ENCODE measurements at places on chromosomes 2 and 18.

- no peak for DNase-seq
Observed at GRCh38 chr2:60739156-60739555, 16.9 kb upstream of the PAPOLG start.

DNA sequence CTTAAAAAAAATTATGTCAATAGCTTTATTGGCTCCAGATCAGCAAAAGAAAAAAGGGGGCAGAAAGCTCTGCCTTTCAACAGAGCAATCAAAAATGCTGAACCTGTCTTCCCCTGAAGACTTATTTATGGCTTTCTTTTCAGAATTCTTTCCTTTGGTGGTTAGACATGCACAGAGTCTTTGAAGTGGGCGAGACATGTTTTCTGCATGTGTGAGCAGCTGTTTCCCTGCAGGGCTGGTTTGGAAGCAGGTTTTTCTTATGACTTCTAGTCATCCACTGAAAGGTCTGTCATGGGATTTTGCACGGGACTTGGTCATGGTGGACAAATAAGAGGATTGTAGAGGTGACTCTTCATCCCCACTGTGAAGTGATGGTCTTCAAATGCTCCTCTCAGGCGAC lies 160.3 kb downstream of the VAPA start:
- no peak for DNase-seq

GRCh38 chr2:122564843-122565242 lies 809.4 kb downstream of the TSN start:
- no peak for DNase-seq

DNA sequence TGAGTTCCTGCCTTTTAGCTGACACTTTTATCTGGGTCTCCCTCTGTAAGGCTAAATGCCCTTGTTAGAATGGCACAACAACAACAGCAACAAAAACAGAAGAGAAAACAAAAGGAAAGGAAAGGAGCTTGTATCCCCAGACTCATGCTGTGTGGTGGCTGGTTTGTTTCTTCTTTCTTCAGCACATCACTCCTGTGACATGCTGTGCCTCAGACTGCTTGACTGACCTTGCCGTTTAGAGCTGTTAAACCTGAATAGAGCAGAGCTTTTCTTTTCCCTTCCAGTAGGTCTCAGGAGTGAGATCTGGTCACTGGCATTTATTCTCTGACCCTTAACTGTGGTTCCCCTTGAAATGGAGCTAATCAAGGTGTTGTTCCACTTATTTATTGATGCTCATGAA lies 18.9 kb downstream of the GALNT13 start:
- DNase-seq = no peak

DNA sequence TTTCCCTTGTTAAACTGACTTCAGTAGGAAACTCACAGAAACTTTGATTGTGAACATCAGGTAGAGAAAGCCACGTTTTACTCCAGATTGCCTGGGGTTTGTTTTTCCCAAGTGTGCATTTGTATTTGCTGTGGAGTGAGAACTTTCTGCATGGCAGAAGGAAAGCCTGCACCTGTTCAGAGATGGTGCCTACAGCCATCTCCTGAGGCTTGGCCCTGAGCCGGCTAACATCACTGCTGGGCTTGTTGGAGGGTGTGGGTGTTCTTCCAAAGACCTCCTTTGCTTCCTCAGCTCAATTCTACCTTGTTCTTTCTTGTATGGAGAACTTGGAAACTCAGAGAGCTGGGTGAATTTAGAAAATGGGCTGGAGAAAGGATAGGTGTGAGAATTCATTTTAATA lies 16.1 kb downstream of the KCNS3 start:
- DNase-seq = no peak

GRCh38 chr18:37409878-37410277 lies 155.7 kb downstream of the CELF4 start:
- no peak for DNase-seq

DNA sequence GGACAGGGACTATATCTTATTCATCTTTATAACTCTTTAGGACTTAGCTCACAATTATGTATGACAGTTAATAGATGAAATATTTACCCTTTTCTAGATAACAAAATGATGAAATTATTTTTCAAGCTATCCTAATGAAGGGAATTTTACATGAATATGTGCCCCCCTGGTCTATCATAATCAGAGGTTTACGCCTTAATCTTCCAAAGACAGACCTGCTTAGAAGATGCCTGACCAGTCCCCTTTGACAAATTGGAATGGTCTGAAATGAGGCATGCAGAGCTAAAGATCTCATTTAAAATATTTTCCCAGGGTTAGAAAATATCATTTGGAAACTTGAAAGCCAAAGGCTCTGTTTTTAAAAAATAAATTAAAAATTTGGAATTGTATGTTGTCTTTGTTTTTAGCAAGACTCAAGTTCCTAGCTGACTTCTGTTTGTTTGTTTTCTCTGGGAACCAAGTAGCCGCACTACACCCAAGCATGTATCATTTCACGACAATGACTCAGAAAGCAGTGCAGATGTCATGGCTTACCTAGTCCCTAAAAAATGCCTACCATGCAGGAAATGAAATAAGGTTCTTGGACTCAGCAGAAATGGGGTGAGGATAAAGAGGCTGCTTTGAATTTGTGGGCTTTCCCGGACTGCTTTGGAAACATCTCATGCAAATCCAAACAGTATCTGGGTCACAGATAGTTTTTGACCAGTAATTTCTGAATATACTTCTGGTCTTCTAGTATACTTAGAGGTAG lies 162.1 kb downstream of the ZEB2 start:
- DNase-seq = no peak

- no peak for DNase-seq
Observed at GRCh38 chr2:143081616-143082015, 47.6 kb upstream of the ARHGAP15 start.

DNA sequence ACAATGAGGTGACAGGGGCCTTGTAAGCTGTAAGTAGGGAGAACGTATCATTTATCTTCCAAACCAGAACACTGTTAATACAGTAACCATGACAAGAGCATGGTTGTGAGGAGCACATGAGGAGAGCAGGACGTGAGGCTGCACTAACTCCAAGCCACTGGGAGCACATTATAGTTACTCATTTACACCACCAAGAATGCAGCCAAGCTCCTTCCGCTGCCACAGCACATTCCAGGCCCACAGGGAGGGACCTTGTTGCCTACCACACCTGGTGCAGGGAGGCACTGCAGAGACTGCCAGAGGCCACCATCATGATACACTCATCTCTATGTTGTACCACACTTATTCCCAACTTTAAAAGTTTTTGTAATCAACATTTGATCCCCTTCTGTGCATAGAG lies 13.5 kb upstream of the SFXN5 start:
- no peak for DNase-seq

Measured in activated naive CD4-positive, alpha-beta T cell (primary cell).